ENCODE measurements at places on chromosomes 12 and 14.

DNA sequence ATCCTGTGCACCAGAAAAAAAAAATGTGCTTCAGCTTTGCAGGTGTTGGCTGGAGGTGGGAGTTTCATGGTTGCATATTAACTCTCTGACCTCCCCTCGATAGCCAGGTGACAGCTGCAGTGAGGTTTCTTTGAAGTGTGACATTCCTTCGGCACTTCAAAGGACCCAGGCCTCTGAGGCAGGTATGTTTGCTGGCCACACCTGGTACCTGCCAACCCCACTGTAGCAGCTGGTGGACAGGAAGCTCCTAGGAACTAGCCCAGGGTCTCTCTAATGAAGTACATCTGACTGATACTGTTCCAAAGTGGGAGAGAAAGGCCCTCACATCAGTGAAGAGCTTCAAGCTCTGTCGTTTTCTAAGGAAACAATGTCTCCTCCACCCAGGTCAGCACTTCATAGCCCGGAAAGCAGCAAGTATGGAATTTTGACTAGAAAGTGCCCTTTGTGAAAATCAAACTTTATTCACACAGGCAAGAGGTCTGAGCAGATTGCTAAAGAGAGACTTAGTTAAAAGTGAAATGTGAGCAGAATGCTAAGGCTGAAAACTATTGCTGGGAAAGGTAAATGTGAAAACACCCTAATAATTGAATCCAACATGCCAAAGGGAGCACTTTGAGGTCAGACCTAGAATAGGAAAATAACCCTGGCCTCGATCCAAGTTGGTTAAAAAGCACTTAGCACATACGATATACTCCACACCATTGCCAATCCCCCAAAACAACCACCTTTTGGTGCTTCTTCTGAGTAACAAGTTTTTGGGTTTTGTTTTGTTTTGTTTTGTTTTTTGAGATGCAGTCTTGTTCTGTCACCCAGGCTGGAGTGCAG lies 71.3 kb downstream of the PHLDA1 start:
- peak; percentile 37 for ATAC-seq

GRCh38 chr14:63404906-63405305 lies 86.2 kb upstream of the GPHB5 start:
- ATAC-seq: no peak

DNA sequence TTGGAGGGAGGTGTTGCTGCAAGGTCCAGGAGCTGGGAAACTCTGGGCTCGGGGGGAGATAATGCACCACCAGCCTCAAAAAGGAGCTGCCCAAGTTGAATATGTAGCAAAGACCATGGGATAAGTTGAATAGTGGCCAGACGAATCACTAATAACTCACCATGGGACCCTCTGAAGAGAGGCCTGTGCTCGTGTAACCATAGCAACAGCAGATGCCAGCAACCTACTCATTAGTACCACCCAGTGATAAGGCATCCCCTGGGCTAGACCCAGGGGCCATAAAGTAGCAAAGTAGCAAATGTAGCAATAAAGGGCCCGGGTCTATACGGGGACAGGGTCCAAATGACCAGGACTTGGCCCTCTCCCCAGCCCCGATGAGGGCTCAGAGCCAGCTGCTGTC lies 328.0 kb downstream of the DPF3 start:
- no peak for ATAC-seq

- ATAC-seq: no peak
Observed at GRCh38 chr12:123040106-123040505, 59.6 kb downstream of the ARL6IP4 start.

- peak; percentile 83 for ATAC-seq
Observed at GRCh38 chr12:106147956-106148355, 9.2 kb upstream of the NUAK1 start.

GRCh38 chr14:40371011-40371410 lies 938.8 kb upstream of the FBXO33 start:
- ATAC-seq: no peak

DNA sequence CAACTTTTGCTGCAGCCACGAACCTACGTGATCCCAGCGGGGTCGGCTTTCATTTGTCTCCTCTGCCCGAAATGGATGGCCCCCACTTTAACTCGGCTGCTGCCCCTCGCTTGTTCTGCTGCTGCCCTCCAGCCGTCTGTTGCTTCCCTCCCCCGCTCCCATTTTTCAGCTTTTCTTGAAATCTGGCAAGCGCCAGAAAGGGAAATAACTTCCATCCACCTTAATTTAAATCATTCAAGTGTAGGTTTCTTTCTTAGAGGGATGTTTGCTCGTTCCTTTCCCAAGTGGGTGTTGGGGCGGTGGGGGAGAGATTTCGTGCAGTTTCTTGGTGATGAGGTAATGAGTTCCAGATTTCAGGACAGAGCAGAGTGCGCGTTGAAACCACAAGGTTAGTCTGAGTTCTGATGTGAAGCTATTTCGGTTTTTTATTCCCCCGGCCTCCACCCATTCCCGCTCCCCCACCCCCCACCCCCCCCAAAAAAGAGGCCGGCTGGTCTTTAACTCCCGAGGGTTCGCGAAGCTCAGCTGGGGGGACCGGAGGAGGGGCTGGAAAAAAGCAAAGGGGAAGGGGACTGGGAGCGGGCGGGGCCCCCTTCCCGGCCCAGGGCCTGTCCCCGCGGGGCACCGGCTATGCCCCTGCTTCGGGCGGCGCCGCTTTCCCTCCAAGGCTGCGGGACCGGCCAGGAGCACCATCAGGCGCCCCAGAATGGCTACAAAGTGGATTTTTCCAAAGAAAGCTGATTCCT lies 2.2 kb upstream of the ZFP36L1 start:
- peak; percentile 75 for ATAC-seq

DNA sequence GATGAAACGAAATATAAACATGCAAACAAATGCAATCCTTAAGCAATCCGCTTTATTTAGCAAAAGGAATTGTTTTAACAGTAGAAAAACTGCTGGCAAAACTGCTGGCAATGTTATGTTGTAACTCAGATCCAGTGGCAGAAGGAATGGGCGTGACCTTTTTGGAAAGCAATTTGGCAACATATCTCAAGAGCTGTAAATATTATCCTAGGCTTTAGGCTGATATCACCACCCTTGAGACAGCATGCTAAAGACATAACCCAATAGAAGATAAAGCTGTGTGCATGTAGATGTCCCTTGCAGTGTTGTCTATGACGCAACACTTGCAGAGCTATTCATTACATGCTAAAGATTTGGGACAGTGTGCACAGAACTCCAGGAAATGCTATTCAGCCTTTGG lies 138.5 kb downstream of the DICER1 start:
- ATAC-seq: no peak

DNA sequence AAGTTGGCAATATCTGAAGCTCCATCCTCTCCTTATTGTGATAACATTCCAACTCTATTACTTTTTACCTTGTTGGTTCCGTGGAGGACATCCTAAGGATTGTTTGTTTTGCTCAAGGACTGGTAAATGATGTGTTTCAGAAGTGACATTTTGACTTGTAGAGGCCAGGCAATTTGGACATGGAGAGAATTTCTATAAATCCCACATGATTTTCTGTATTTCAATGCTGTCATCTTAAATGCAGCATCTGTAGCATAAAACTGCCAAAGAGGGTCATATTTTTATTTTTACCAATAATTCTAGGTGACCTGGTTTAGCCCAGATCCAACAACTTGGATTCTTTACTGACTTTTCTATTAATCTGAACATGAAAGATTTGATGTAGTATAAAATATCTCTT lies 328.4 kb downstream of the BMP4 start:
- ATAC-seq: no peak

DNA sequence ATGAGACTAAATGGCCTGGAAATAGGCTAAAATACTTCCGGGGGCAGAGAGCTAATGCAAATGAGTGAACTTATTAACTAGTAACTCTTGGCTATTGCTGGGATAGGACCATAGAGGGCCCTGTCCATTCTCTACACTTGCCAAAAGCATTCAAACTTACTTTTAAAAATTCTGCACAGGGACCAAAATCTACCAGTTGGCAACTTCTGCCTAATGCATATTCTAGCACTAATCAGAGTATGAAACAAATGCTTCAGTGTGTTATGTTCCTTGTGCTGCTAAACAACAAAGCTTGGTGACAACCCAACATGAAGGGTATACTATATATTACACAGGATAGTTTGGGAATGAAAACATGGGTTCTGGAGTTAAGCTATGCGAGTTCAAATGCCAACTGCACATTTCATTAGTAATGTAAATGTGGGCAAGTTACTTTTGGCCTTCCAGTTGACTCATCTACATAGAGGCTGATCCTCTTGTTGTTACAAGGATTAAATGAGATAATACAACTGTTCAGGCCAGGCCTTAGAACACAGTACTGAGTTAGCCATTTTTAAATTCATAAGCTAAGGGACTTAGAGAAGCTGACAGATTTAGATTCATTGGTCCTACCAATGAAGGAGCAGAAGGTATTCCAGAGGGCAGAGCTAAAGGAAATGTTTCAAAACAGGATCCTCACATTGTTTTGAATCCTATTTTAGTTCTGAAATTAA lies 32.4 kb downstream of the HIGD1C start:
- no peak for ATAC-seq

DNA sequence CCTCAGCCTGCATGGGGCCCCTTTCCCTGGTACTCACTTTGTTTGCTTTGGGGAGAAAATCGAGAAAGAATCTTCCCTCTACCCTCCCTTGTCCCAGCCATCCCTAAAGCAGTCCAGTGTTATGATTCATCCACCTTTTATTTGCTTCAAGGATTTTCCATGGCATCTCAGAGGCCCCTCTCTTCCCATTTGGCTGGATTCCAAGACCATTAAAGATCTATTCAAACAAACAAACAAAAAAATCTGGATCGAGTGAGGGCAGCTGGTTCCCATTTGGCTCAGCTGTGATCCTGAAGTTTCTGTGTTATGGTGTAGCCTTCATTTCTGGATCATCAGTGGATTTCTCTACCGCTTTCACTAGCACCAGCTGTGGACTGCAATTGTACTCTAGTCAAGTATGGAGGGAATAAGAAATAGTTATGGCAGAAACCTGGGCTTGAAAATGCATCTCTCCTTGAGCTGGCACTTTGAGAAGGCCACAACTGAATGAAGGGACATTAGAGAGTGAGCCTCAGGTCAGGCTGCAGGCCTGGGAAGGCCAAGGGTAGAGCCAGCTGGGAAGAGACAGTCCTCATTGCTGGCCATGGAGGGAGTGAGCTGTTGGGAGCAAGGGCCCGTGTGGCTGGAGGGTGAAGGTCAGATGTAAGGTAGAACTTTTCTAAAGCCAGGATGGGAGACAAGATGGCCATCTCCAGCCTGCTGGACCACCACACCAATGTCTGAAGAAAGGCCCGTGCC lies 13.7 kb downstream of the KRT71 start:
- no peak for ATAC-seq

DNA sequence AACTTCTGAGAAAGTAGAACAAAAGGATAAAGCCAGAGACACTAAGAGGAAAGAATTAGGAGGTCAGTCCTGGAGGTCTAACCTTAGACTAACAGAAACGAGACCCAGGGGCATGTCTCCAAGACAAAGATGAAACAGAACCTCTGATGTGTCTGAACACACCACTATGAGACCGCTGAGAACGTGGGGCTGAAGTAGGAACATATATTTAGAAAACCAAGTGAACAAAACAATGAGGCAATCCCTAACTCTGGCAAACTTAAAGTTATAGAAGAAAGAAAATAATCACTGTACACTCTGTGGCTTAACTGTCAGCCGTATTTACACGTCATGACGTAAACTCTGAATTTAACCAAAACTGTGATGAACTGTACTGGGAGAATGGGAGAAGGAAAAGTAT lies 17.9 kb downstream of the KCTD10 start:
- no peak for ATAC-seq

- no peak for ATAC-seq
Observed at GRCh38 chr14:32726516-32726915, 212.2 kb upstream of the NPAS3 start.

DNA sequence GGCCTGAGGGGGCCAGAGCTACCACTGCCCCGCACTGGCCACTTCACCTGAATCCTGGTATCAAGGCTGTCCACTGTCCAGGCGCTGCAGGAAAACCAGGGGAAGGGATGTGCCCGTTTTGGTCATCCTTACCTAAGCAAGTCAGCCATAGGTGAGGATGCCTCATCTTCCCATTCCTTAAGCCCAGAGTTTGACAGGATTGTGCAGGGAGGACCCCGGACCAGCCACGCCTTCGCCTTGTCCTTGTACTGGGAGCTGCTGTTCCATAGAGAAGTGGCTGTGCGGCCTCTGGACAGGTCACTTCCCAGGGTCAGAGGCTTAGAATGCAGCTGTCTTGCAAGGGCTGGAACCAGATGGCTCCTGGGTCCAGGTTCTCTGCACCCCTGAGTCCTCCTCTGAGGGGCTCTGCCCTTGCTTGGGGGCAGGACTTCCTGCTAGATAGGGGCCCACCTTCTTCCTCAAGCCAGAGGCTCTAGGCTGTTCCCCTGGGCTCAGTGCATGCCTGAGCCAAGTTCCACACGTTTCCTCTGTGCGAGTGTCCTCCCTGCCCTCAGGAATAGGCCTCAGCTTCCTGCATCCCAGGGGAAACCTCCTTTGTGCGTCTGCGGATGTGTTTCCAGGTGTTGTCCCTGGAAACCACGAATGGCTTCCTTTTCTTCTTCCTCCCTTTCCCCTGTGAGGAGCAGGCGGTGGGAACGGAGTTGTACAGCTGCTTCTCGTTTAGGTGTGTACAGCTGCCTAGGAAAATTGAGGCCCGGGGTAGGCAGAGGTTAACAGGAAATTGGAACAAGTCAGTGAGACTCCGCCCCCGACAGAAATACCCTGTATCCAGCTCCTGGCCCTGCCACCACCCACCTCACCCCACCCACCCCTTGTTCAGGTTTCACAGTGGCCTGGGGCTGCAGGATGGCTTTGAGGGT lies 54.3 kb upstream of the RIN3 start:
- ATAC-seq: no peak

DNA sequence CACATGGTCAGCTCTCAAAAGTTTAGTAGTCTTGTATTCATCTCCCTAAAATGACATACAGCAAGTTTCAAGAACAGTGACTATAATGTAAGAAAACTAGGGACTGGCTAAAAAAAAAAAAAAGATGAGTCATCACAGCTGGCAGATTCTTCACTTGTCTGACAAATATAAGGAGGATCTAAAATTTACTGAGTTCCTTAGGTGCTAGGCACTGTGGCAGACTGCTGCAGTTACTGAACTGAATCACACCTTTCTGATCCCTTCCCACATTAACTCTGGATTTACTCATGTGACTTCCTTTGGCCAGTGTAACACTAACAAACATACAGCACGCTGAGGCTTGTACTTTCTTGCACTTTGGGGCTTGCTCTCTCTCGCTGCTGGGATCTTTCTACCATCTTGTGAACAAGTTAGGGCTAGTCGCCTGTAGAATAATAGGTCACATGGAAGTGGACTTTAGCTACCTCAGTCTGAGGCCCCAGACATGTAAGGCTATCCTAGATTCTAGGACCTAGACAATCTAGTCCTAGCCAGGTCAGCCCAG lies 32.1 kb downstream of the BAZ1A start:
- peak; percentile 90 for ATAC-seq

DNA sequence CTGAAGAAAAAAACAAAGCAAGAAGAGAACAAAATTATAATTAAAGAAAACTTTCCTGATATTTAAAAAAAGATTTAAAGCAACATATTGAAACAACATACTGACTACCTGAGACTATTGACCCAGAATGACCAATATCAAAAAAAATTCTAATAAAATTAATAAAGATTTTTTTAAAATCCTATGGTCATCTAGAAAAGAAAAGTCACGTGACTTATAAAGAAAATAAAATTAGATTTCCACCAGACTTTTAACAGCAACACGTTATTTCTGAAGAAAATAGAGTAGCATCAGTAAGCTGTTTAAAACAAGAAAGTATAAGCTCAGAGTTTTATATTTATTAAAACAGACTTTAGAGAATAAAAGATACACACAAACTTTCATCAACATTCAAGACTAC lies 238.0 kb downstream of the C12orf42 start:
- no peak for ATAC-seq

Measured in SK-N-SH treated with all-trans-retinoic acid at 6 μM for 48 hours (cell line).